ENCODE measurements at places on chromosomes 12 and 14. TPM values are rescaled to one million over a fixed set of nuclear protein-coding genes. Genes with fewer than 3 reads are reported as not detected.
A peak's percentile ranks its signal among the peaks of the same experiment; 100 is the strongest.

- no peaks in the 10 kb centered on the region for H3K27me3 ChIP-seq
- DNase-seq: no peak
- H3K4me1 ChIP-seq: no peaks in the 10 kb centered on the region
- H3K4me3 ChIP-seq: no peak overlapping the region
Measured at GRCh38 chr12:108875682-108876361, 4.1 kb upstream of the DAO start.

DNA sequence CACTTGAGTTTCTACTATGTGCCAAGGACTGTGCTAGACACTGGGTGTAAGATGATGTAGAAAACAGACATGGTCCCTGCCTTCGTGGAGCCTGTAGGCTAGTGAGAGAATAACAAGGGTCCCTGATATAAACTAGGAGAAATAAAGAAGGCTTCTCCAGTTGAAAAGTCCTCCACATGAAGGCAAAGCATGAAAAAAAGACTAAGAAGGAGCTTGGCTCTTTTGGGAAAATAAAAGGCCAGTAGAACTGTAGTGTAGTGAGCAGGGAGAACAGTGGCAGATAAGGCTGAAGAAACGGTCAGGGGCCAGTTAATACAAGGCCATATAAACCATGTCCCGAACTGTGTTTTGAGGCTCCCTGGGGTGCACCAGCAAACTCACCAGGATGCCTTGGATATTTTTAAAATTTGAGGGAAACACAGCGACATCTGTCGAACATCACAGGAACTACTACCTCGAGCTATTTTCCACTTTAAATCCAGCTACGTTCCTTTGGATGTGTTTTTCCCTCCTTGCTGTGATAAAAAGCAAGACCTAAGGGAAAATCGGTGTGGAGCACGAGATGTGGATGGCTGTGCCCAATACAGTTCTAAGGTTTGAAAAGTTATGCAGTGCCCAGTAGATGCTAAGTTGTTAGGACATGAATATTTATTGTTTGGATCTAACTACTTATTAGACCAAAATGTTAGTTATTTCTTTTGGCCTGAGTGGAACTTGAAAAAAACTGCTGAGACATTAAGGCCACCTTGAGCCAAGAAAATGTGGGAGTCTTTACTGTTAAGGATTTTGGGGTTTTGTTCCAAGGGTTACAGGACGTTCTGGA is 8.5 kb upstream of the CFL2 start:
- peak; percentile 76 for DNase-seq
- no peaks in the 10 kb centered on the region for H3K36me3 ChIP-seq
- no peak overlapping the region for H3K27ac ChIP-seq
- H3K4me1 ChIP-seq: peaks cover 7% of the 10 kb centered on the region

DNA sequence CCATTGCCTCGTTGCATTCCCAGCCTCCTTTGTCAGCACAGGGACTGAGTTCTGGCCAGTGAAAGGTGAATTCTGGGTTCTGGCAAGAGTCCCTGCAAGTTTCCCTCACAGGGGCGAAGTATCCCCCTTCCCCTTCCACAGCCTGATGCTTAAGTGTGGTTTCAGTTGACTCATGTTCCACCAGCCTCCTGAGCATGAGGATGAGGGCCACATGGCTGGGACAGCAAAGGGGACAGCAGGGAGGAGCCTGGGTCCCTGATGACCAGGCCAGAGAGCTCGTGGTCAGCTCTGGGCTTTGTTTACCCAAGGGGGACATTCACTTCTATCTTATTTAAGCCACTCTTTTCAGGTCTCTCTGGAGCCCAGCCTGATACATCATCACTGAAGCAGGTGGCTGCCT is 36.5 kb downstream of the CACNA2D4 start:
- DNase-seq: no peak
- H3K27ac ChIP-seq: no peak overlapping the region
- H3K27me3 ChIP-seq: no peaks in the 10 kb centered on the region
- H3K4me1 ChIP-seq: peaks cover 7% of the 10 kb centered on the region

The STXBP6 gene
- polyA plus RNA-seq: 11.9 TPM

- DNase-seq: no peak
- no peaks in the 10 kb centered on the region for H3K27me3 ChIP-seq
- peaks cover 16% of the 10 kb centered on the region for H3K4me1 ChIP-seq
- no peaks in the 10 kb centered on the region for H3K36me3 ChIP-seq
- H3K27ac ChIP-seq: no peak overlapping the region
Measured at GRCh38 chr12:2876431-2877046, 435 bp downstream of the FOXM1 start.
